ENCODE measurements at places on chromosomes 1 and 21.

GRCh38 chr21:17441370-17441769 lies 71.5 kb upstream of the CXADR start:
- no peak for DNase-seq

- peak; percentile 30 for DNase-seq
Measured at GRCh38 chr1:81505831-81506230, 294.9 kb upstream of the ADGRL2 start.

- DNase-seq: no peak
Measured at GRCh38 chr1:25538191-25538767, 5.1 kb upstream of the LDLRAP1 start.

DNA sequence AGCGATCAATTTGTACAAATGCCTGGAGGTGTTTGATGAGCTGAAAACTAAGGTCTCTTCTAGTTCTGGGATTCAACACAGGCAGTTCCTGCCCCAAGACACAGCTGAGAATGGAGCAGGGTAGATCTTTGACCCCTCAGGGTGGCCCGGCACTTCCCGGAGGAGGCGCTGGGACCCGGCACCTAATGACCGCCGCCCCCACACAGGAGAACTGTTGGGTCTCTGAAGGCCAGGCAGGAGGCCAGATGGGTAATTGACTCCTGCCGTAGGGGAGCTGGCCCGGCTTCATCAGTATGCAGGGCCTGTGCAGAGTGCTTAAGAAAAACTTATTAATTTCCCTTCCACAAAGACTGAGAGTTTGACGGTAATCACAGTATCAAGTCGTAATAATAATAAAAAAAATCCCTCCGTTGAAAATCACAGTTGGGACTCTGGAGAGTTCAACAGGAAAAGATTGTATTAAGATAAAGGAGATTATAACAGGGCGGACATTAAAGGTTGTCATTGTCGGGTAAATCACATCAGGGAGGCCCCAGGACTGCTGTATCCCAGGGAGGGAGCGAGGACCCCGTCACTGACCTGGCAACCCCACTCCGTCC lies 51.7 kb downstream of the UBIAD1 start:
- DNase-seq: no peak

- DNase-seq: no peak
Measured at GRCh38 chr1:195979646-195980045, 628.6 kb downstream of the KCNT2 start.

- DNase-seq: no peak
Measured at GRCh38 chr1:185478877-185479276, 161.8 kb upstream of the IVNS1ABP start.

GRCh38 chr1:67200755-67201154 lies 34.5 kb downstream of the IL23R start:
- no peak for DNase-seq

DNA sequence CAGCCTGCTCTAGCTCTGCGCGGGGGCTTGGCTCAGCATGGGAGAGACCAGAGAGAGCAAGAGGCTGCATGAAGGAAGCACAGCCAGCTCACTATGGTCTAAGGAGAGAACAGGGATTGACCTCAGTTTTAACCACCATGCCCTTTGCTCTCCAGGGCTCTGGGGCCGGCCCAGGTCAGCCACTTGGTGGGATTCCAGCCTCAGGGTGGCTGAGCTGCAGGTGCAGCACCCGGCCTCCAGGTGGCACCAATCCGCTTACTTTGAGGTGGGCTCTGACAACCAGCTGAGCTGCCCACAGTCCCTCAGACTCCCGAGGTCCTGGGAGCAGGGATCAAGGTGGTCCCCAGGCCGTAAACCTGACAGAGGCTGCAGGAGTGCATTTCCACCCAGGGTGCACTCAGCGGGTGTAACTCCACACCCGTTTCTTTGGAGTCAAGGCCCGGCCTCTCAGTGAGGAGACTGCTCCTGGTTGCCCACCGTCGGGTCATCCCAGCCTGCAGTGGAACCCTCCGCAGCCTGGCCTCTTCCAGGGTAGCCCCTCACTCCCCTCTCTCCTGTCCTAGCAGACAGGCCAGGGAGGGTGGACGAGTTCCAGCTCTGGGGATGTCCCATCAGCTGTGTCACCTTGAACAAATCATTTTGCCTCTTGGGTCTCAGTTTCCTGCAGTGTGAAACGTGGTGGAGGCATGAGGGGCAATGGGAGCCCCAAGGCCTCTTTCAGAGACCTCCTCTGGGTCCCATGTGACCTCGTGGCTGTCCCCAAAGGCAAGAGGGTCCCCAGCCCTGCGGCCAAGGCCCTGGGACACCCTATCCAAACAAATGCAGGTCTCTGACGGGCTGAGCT lies 607 bp upstream of the LGR6 start:
- DNase-seq: peak; percentile 84

GRCh38 chr1:83516369-83516768 lies 482.6 kb downstream of the TTLL7 start:
- DNase-seq: no peak

DNA sequence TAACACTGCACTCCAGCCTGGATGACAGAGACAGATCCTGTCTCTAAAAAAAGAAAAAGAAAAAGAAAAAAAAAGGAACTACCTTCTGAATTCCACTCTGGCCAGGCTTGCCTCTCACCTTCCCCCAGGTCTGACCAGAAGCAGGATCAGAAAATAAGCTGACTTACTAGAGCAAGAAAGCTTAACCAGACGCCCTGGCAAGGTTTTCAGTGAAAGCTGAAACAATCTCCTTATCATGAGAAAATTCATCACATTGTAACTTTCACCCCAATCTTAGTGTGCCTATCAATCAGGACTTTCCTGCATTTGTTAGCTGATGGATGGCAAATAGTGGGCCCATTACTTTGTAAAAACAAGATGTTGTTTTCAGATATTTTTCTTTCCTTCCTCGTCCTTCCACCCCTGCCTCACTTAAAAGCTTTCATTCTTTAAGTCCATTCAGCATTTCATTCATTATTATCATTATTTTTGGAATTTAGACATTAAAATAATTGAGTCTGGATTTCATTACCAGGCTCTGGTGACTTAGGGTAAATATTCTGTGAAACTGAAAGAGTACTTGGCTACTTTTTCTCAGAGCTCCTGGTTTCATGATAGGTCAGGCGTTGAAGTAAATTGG lies 96.5 kb upstream of the CD34 start:
- DNase-seq: no peak

DNA sequence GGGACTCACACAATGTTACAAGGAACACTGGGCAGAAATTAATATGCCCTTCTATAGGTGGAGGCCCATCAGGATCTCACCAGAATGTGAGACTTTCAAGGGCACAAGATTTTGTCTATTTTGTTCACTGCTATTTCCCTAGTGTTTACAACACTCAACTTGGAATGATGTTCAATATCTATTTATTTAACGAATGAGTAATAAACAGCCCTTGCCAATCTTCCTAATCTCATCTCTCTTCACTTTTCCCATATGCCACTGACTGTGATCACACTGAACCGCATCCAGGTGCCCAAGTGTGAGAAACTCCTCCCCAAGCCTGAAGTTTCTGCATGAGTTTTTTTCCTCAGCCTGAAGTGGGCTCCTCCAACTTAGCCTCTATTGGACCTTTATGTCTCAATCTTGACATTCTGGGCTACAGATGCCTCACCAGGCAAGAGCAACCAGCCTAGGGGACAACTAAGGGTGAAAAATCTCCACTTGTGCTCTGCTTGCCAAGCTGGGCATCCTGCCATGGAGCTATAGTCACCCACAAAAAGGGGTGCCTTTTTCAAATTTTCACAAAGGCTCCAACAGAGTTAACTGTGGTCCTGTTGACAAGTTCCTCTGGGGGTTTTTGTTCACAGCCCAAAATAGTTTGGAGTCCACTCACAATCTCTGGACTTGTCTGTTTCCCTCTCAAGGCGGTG lies 105.6 kb downstream of the PLPP3 start:
- DNase-seq: no peak

GRCh38 chr21:44710294-44710665 lies 1.1 kb downstream of the TSPEAR start:
- DNase-seq: no peak

- no peak for DNase-seq
Measured at GRCh38 chr1:180188684-180189175, 34.1 kb downstream of the QSOX1 start.

DNA sequence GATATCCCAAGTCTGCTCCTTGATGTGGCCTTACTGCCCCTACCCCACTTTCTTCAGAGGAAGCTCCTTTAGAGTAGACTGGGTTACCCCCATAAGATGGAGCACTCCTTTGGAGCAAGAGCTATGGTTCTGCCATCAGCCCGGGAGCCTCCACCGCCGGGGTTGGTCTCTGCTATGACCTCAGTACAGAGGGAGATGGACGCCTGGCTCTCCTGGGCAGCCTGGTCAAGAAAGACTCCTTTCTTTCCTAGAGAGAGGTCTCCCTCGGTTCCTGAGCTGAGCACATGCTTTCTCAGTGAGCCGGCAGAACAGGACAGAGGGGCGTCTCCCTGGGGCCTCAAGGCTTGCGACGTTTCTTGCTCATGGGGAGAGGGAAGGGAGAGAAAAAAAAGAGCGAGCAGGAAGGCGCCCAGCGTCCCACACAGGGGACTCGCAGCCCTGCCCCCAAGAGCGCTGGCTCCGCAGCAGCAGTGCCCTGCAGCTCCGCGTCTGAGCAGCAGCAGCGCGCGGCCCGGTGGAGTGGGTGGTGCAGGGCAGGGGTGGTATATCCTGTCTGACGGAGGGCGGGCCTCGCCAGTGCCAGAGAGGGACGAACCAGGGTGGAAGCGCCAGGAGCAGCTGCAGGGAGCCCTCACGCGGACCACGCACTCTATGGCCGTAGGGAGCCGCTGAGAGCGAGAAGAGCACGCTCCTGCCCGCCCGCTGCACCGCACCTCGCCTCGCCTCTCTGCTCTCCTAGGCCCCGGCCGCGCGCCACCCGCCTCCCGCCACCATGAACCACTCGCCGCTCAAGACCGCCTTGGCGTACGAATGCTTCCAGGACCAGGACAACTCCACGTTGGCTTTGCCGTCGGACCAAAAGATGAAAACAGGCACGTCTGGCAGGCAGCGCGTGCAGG lies at the start of gene PKP1:
PKP1 (plus strand) TSS at position 576 of the 899 bp plus-strand sequence; CDS start at position 773, 197 bp downstream.
- DNase-seq: no peak

DNA sequence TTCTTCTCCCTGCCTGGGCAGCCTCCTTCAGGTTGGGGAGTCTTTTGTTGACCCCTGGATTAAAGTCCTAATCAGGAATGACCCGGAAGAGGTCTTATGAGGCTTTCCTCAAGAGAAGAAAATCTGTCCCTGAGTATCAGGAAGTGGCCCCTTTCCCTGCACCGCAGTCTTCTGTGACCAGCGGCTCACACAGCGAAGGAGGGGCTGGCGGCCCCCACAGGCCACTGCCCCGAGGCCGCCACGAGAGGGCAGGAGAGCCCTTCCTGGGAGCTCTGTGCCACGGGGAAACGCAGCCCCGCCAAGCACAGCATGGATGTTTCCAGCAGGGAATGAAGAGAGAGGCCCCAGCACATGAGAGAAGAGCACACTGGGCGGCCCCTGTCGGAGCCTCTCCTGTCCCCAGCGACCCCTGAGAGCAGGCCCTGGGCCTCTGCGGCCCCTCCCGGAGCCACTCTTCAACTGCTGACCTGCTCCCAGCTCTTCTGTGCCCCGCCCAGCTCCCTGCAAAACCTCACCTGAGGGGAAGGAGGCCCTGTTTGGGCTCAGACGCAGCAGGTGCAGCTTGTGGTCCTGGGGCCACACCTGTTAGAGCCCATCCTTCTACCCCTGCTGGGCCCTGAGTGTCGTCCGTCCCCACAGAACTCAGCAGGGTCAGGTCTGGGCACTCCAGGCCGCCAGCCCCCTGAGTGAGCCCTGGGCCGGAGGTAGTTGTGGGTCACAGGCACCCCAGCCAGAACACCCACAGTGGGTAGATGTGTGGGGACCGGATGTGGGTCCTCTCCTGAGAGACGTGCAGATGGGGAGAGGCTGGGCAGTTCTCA lies 4.9 kb upstream of the POFUT2 start:
- DNase-seq: peak; percentile 88

GRCh38 chr21:34332347-34332746 lies 31.5 kb upstream of the KCNE2 start:
- no peak for DNase-seq

DNA sequence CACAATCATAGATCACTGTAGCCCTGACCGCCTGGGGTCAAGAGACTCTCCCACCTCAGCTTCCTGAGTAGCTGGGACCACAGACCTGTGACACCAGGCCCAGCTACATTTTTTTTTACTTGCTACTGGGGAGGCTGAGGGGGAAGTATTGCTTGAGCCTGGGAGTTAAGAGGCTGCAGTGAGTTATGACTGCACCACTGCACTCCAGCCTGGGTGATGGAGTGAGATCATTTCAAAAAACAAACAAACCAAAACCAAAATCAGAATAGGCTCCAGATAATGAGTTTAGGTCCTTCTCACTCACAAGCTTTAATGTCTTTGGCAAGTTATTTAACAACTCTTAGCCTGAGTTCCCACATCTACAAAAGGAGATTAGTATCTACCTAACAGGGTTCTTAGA lies 22.8 kb downstream of the WDR26 start:
- DNase-seq: no peak

- no peak for DNase-seq
Measured at GRCh38 chr1:220788900-220789299, 2.2 kb downstream of the MTARC1 start.

DNA sequence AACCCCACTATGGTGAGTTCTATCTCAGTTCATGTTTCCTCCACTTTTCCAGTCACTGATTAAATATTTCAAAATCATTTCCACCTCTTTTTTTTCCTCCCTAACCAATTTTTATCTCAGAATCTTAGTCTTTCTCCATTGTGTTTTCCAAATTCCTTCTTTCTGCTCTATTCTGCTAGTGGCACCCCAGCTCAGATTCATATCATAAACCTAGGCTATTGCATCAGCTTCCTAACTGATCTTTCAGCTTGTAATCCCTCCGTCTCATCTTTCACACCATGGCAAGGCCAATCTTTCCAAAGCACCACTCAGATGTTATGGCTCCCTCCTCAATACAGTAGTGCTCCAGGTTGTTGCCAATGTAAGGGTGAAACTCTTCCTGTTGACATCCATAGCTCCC lies 631.9 kb downstream of the PLPP3 start:
- no peak for DNase-seq

DNA sequence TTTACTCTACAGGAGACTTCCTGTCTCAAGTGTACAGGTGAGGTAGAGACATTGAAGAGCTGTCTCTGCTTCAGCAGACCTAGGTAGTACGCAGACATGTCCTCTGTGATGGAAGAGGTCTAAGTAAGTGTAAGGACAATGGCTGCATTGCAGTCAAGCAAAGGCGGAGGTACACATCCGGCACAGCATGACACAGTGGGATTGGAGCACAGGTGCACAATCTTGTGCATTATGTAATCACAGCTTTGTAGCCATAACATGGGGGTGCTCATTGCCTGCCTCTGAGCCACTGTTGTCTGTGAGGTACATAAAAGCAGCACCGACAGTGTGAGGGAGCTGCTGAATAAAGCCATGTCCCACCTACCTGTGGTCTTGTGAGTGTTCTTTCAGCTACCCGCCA lies 66.4 kb upstream of the CCDC190 start:
- no peak for DNase-seq

GRCh38 chr1:151990058-151990855 lies 3.4 kb downstream of the S100A10 start:
- DNase-seq: no peak

GRCh38 chr1:12539705-12540579 lies 78.1 kb downstream of the DHRS3 start:
- no peak for DNase-seq
